ENCODE measurements at places on chromosomes 1 and 21. TPM values are rescaled to one million over a fixed set of nuclear protein-coding genes. Genes with fewer than 3 reads are reported as not detected.

The ASAP3 gene
- 39.9 TPM for total RNA-seq

The SLC22A15 gene
- total RNA-seq, result 7.0 TPM

The FCAMR gene
- not detected for total RNA-seq

The CFHR3 gene
- total RNA-seq, result not detected

The AGT gene
- 0.73 TPM for total RNA-seq

The ETV3L gene
- total RNA-seq, result not detected

The ZBTB18 gene
- 2.9 TPM for total RNA-seq

The AQP10 gene
- not detected for total RNA-seq

The NTRK1 gene
- total RNA-seq, result 0.20 TPM

The VSIG8 gene
- not detected for total RNA-seq

The RIPPLY3 gene
- total RNA-seq, result not detected

The CDK18 gene
- total RNA-seq, result under 0.01 TPM

The EXTL1 gene
- under 0.01 TPM for total RNA-seq

Data from subcutaneous preadipocyte (primary cell).